ENCODE measurements at places on chromosomes 2 and 18.

- DNase-seq: no peak
These were observed 128.6 kb downstream of the SH3RF3 start for GRCh38 chr2:109257653-109258052.

GRCh38 chr2:126828491-126828890 lies 70.2 kb upstream of the TEX51 start:
- no peak for DNase-seq

- DNase-seq: no peak
These were observed 1.2 kb upstream of the MFF start for GRCh38 chr2:227323818-227324217.

DNA sequence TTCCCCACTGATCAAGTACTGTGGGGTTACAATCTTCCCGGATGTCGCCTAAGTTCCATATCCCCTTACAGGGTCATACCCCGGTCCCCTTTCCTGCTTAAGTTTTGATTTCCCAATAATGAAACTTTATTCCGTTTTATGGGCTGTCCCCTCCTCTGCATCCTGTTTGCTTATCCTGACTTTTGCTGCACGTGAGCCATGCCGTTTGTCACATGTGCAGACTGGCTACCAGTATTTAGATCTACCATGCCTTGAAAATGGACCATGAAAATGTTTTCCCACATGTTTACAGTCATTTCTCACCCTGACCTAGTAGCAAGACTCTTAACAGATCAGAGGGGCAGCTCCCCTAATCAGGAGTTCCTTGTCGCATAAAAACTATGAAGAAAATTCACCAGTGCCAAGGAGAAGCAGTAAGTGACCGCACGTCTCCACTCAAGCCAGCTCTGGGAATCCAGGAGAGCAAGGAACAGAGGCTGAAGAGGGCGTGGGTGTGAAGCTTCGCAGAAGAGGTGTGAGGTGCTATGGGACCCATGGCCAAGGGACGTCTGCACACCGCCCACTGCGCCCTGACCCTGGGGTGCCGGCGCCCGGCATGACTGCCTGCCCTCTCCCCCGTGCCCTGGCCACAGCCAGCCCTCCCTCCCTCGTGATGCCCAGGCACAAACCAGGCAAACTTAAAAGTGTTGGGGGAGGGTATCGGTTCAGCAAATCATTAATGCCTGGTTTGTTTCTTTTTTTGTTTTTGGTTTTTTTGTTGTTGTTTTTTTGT lies 440.8 kb upstream of the SALL3 start:
- DNase-seq: no peak

Data from keratinocyte (primary cell).